ENCODE measurements at places on chromosomes 7 and 10.

DNA sequence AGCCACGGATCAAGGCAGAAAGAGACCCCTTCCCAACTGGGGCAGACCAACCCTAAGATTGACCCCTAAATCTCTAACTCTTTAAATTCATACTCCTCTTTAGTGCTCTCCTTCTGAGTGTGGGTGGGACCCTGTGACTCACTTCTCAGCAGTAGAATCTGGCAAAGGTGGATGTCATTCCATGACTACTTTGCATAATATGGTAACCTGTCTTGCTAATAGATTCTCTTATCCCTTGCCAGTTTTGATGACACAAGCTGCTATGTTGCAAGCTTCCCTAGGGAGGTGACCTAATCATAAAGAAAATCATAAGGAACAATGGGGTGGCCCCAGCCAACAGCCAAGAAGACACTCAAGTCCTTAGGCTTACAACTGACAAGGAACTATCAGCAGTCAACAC lies 155.4 kb upstream of the VWC2 start:
- no peak for DNase-seq

DNA sequence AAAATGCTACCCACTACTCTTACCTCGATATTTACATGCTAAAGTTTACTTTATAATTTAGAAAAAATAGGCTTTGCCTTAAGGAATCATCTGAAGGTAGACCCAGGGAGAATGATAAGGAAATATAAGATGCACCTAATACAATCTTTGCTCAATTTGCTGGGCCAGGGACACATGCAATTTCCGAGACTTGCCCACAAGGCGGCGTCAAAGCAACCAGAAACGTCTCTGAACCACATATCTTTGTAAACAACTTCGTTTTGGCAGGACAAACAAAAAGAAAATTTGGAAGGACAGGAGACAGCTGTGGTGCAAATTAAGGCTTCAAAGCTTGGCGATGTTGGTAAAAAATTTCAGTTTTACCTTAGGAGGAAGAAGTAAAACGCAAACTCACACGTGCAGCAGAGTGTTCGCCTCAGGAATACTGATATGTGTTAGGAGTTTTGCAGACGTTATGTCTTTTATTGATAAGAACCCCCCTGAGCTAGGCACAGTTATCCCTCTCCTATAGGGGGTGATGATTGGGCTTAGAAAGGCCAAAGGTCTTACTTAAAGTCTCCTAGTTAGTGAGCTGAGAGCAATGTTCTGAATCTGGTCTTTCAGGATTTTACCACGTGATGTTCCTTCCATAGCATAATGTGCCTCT lies 134.3 kb downstream of the PRKCQ start:
- peak; percentile 32 for DNase-seq

GRCh38 chr10:77189520-77189919 lies 448.1 kb downstream of the KCNMA1 start:
- no peak for DNase-seq

GRCh38 chr7:81173766-81174281 lies 255.0 kb upstream of the SEMA3C start:
- no peak for DNase-seq

- no peak for DNase-seq
Observed at GRCh38 chr10:80784695-80785094, 247.0 kb downstream of the SH2D4B start.

DNA sequence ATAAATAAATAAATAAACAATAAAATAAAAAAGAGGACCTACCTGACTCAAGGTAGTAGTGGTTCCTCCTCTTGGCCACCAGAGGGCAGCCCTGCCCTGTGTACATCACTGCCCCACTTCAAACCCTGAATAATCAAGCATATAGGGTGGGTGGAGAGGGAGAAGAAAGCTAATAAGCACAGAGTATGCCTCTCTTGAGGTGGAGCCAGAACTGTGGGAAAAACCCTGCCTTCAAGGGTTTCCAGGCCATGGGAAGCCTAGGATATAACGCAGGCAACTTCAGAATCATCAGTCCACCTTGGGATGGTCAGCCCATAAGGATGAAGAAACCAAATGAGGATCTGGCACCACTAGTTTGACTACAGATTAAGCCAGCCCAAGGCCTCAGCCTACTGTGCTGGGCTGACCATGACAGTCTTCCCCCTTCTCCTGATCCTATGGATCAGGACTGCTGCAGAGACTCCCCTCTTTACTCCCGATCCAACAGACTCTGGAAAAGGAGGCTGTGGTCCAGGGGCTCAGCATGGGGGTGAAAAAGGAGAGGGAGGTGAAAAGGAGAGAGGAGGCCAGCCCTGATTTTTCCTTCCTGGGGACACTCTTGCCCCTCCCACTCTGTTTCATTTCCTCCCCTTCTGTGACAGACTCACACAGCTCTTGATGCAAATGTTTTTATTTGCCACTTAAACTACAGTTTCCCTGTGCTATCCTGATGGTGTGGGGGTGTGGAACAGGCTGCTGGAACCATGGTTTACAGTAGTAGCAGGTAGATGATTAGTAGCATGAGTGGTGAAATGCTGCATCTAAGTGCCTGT lies 10.1 kb downstream of the AVPI1 start:
- peak; percentile 18 for DNase-seq

- DNase-seq = peak; percentile 23
Observed at GRCh38 chr10:68231106-68231816, 652 bp downstream of the ATOH7 start.

DNA sequence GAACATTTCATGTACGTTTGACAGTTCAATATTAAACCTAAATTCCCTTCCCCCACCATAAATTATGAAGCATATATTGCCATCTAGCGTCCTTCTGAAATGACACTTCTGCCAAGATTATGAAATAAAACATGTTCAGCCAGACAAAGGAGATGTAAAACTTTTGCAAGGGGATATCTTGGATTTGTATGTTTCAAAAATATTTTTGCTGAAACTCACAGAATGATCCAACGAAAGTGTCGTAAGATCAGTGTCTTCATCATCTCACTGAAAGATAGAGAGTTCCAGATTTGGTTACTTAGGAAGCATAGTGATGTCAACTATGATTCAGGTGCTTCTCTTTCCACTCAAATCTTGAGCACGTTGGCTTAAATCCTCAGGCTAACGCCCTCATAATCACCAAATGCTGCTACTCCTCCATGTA lies 904.3 kb downstream of the XPNPEP1 start:
- no peak for DNase-seq

DNA sequence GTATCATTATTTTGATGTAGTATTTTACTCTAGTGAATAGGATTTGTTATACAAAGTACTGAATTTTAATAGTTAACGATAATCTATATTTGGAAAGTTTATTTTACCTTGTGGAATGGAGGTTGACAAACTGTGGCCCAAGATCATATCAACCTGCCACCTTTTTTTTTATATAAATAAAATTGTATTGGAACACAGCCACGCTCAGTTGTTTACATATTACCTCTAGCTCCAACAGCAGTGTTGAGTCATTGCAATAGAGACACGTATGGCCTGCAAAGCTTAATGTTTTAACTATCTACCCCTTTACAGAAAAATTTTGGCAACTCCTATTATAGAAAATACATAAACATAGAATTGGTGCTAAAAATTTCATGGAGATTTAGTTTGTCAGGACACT lies 239.3 kb downstream of the THSD7A start:
- DNase-seq = no peak

DNA sequence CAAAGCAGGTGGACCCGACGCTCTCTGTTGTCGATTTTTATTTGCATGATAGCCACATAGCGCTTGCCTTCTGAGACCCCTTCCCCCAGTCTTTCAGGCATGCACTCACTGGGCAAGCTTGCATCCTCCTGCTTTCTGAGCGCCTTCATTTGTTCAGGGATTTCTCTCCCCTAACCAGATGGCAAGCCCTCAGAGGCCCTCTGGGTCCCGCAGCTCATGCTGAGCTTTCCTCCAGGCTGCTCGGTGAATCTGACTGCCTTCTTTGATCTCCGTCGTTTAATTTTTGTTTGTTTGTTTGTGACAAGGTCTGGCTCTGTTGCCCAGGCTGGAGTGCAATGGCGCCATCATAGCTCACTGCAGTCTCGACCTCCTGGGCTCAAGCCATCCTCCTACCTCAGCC lies 58.8 kb downstream of the ITIH5 start:
- no peak for DNase-seq

- no peak for DNase-seq
Observed at GRCh38 chr10:2296179-2296891, 559.0 kb upstream of the ADARB2 start.

DNA sequence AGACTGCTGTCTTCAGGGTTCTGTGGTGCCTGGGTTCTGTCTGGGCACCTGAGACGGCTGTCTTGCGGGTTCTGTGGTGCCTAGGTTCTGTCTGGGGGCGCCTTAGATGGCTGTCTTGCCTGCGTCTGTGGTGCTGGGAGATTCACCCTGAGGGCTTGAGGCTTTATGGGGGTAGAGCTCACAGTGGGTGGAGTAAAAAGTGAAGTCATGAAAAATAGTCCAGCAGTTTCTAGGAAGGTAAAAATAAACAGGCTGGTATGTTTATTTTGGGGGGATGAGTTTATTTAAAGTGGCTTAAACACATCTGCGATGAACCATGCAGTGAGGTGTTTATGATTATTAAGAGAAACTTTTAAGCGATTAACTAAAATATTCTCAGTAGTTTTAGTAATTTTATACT lies 64.2 kb downstream of the NKX6-2 start:
- no peak for DNase-seq

DNA sequence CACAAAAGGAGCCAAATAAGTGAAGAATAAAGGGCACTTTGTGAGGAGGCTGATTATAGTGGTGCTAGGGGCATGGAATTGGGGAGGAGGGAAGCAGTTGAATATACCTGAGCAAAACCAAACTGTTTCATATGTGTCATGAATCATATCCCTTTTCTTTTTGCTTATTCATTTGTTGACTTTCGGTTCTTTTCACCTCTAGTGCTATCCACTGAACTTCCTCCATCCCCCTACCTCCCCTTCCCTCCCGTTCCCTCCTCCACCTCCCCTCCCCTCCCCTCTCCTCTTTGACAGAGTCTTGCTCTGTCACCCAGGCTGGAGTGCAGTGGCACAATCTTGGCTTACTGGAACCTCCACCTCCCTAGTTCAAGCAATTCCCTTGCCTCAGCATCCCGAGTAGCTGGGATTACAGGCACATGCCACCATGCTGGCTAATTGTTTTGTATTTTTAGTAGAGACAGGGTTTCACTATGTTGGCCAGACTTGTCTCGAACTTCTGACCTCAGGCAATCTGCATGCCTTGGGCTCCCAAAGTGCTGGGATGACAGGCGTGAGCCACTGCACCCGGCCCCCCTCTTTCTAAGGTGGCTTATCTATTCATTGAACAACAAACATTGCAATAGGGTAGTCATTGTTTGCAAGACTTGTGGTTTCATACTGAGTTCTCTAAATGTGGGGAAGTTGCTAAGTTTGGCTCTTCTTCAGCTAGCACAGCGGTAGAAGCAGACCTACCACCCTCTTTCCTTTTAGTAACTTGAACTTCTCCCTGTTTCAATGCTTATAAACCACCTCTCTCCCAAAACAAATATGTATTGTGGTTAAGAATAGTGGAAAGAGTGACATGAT lies 150.4 kb upstream of the PRPS1L1 start:
- DNase-seq = peak; percentile 2

DNA sequence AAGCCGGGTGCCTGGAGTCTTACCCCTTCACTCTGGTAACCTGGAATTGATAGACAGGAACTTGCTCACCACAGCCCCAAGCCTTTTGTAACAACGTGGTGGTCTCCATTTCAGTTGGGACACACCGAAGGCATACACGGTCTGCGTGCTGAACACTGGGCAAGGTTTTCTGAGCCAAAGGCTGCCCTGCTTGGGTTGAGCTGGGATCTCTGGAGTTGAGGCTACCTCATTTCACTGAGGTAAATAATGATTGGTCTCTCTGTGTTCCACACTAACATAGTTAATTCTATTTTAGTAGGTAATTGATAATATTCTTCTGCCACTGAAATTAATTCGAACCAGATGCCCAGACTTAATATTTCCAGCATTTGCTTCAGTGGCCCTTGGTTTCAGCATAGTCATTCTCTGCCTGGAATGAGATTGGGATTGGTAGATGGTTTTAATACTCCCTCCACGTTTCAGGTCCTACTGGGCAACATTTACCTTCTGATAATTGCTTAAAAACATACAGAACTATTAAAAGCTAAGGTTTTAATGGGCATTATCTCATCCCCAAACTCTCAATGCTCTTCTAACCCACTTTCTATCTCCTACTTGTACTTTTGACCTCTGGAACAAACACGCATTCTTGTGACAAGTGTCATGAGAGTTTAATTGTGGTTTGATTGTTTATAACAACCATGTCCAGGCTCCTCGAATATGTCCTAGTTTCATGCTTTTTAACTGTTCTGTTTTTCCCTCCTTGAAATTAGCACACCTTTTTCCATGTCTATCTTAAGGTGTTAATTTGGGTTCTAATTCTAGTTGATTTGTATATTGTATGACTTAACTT lies 202.3 kb upstream of the KLF6 start:
- DNase-seq = no peak

- DNase-seq = no peak
Observed at GRCh38 chr10:84202349-84202748, 8.0 kb downstream of the CDHR1 start.

DNA sequence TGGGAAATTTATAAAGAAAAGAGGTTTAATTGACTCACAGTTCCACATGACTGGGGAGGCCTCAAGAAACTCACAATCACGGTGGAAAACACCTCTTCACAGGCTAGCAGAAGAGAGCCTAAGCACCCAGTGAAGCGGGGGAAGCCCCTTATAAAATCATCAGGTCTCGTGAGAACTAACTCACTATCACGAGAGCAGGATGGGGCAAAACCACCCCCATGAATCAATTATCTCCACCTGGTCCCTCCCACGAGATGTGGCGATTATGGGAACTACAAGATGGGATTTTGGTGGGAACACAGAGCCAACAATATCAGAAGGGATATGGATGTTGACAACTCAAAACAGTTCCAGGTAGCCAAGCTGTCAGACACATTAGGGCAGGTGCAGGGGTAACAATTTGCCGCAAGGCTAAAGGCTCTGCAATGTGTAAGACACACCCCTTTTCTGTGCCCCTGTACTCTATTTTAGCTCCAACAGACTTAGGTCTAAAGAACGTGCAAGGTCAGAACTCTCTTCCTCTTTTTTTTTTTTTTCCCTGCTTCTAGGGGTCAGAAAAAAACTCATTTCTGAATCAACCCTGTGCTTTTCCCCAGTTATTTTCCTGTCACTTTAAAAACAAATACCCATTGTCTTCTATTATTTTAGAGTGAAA lies 30.7 kb upstream of the RBM20 start:
- peak; percentile 26 for DNase-seq

DNA sequence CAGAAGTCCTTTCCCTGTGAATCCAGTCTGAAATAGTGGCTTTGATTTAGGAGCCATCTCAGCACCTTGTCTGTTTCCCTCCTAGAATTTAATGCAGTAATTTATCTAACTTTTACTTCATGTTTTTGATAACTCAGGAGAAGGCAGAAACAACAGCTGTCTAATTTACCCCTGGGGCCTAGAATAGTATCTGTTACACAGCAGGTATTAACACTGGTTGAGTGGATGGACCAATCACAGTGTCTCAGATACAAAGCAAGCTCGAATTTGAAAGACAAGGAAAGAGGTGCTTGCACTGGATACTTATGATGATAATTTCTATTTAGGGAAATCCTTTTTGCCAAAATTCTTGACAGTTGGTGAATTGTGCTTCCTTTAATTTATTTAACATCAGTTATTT lies 23.4 kb downstream of the CHRM2 start:
- no peak for DNase-seq

- DNase-seq = no peak
Observed at GRCh38 chr7:157035302-157035701, 24.8 kb upstream of the MNX1 start.

- peak; percentile 60 for DNase-seq
Observed at GRCh38 chr7:100867040-100867775, at the start of gene TRIP6. TRIP6 (plus strand) TSS chr7:100867387; CDS start chr7:100867498, 111 bp downstream.
